Suprapubic skin (tissue), 4 donors: ENCODE measurements at places on chromosomes 5 and 9.

- no peak overlapping the region for H3K4me3 ChIP-seq
- H3K27ac ChIP-seq, result no peak overlapping the region
- no peaks in the 10 kb centered on the region for H3K27me3 ChIP-seq
- H3K4me1 ChIP-seq, result peaks cover 9% of the 10 kb centered on the region
- H3K36me3 ChIP-seq, result no peaks in the 10 kb centered on the region
- DNase-seq, result no peak
These were observed 114.1 kb upstream of the DAPK1 start for GRCh38 chr9:87383344-87384150.

DNA sequence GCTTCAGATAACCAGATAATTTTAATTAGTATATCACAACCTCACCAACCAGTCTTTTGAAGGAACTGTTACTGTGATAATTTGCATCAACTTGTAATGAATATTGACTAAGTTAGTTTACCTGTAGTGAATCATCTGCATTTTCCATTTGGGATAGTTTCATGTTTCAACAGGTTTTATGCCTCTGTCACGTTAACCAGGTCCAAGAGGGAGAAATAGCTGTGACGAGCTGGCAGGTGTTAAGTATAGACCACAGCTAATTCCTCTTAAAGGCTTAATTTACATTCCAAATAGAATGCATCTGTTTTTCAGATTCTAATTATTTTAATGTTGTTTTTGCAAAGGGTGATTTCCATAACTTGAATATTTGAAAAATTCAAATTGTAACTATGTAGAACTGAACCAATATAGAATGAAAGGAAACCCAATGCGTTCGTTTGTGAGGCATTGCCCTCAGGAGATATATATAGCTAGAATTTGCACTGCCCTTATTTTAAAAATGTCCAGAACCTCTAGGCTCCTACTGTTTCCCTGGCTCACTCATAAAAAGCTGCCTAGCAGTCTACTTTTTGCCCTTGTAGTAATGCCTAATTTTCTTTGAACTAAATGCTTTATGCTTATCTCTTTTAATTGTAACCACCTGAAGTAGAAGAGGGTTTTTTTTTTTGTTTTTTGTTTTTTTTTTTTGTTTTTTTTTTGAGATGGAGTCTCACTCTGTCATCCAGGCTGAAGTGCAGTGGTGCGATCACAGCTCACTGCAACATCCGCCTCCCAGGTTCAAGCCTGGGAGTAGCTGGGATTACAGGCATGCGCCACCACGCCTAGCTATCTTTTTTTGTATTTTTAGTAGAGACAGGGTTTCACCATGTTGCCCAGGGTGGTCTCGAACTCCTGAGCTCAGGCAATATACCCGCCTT, 270.5 kb downstream of the SMARCA2 start:
- H3K36me3 ChIP-seq, result no peaks in the 10 kb centered on the region
- no peak overlapping the region for H3K27ac ChIP-seq
- H3K4me1 ChIP-seq, result peaks cover 3% of the 10 kb centered on the region

- H3K4me1 ChIP-seq, result no peaks in the 10 kb centered on the region
- no peaks in the 10 kb centered on the region for H3K27me3 ChIP-seq
- DNase-seq, result no peak
- H3K36me3 ChIP-seq, result no peaks in the 10 kb centered on the region
- no peak overlapping the region for H3K4me3 ChIP-seq
These were observed 44.2 kb upstream of the LMNB1 start for GRCh38 chr5:126732716-126733115.

- no peak for DNase-seq
- H3K4me1 ChIP-seq, result peaks cover 18% of the 10 kb centered on the region
- H3K27ac ChIP-seq, result peak overlapping the region; percentile 64
- H3K27me3 ChIP-seq, result no peaks in the 10 kb centered on the region
- no peak overlapping the region for H3K4me3 ChIP-seq
- no peaks in the 10 kb centered on the region for H3K36me3 ChIP-seq
These were observed 10.9 kb upstream of the SHROOM1 start for GRCh38 chr5:132841305-132841704.

DNA sequence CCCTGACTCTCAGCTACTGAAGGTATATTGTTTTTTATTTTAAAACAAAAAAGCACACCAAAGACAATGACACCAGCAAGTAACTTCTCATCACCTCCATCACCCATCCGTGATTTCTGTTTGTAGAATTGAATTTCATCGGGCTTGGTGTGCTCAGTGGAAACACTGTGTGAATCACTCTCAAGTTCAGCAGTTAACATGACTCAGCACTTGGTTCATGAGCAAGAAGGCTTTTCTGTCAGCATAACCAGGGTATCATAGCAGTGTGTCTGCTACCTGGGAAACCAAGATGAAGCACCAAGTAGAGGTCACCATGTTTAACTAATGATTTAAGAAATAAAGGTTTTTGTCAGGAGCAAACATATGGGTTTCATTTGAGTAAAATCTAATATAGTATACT, 123.7 kb downstream of the INSYN2B start:
- DNase-seq, result no peak
- H3K27ac ChIP-seq, result no peak overlapping the region
- no peak overlapping the region for H3K4me3 ChIP-seq
- no peaks in the 10 kb centered on the region for H3K36me3 ChIP-seq

GRCh38 chr9:125759764-125760129, 12.6 kb downstream of the PBX3 start:
- H3K27me3 ChIP-seq, result no peaks in the 10 kb centered on the region
- H3K4me1 ChIP-seq, result peaks cover 36% of the 10 kb centered on the region
- H3K4me3 ChIP-seq, result peak overlapping the region; percentile 25

- H3K27me3 ChIP-seq, result no peaks in the 10 kb centered on the region
- H3K36me3 ChIP-seq, result no peaks in the 10 kb centered on the region
- peaks cover 9% of the 10 kb centered on the region for H3K4me1 ChIP-seq
- DNase-seq, result no peak
These were observed 96.5 kb upstream of the PITX1 start for GRCh38 chr5:135130261-135131215.

DNA sequence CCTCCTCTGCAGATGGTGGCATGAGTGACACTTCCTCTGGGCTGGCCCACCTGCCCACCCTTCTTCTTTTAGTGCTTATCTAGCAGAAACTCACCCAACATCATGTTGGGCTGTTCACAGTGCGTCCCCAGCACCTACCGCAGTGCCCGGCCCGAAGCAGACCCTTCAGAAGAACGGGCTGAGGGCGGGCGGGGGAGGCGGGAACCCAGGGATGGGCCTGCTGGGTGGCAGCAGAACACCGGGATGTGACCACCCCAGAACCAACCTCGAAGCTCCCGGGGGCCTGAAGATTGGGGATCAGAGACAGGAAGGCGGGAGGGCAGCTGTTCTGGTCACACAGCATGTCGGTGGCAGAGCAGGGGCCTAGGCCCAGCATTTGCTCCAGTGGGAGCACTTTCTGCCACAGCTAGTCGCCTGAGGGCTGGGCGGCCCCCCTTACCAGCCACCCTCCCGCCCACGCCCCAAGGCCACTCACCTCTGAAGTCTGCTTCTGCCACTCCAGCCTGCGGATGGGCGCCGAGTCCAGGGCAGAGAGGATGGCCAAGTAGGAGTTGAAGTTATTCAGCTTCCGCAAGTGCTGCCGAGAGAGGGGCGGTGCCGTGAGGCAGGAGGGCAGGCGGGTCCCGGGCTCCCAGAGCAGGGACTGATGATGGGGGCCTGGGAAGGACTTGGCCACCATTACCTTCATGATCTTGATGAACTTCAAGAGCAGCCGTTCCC, 38.7 kb downstream of the PRRT1B start:
- H3K27me3 ChIP-seq, result no peaks in the 10 kb centered on the region
- no peak overlapping the region for H3K4me3 ChIP-seq
- no peak for DNase-seq
- H3K27ac ChIP-seq, result no peak overlapping the region
